Neural crest cell (in vitro differentiated cells): ENCODE measurements at places on chromosomes 4 and X. TPM values are rescaled to one million over a fixed set of nuclear protein-coding genes. Genes with fewer than 3 reads are reported as not detected.

RASL11B gene
- total RNA-seq, result 10.2 and 11.3 TPM in 2 replicates

MAGEA2 gene
- total RNA-seq, result not detected in 2 replicates

GPR82 gene
- total RNA-seq, result not detected in 2 replicates

IL13RA1 gene
- total RNA-seq, result 9.9 and 10.2 TPM in 2 replicates

PCSK1N gene
- total RNA-seq, result 9.3 and 12.7 TPM in 2 replicates

KIAA1210 gene
- not detected in 2 replicates for total RNA-seq

DNA sequence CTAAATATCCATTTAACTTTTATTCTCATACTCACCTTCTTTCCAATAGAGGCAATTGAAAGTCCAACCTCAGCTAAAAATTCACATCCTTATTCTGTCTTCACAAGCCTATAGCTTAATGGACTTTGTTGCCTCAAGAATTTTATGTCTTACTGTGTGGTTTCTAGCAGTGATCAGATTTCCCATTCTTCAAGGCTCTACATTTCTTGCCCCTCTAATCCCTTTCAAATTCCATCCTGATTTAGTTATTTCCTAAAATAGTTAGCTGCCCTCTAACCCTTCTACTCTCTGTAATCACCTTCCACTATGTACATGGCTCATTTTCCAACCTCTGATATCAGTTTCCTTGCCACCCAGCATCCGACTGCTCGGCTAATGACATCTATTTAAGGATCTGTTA lies 204.1 kb upstream of the CENPE start:
- H3K4me1 ChIP-seq, result peaks cover 3% of the 10 kb centered on the region
- no peak overlapping the region for H3K27ac ChIP-seq
- H3K4me3 ChIP-seq, result no peak overlapping the region
- no peak for DNase-seq
- H3K36me3 ChIP-seq, result peaks cover 3% of the 10 kb centered on the region
- H3K27me3 ChIP-seq, result no peaks in the 10 kb centered on the region

DNA sequence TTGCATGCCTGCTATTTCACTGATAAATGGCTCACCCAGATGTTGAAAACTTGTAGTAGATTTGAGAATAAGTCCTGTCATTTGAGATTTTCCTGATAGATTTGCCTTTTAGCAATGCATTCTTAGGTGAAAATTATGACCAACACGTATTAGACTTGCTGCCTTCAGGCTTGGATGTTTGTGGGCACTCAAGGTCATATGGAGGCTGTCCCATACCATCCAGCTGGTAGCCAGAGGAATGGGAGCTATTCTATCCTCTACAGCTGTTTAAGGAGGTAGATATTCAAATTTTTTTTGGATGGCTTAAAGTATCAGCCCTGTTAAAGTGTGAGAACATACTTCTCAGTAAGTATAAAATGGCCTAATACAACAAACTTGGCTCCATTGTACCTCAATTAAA lies 34.7 kb downstream of the RTL3 start:
- no peak overlapping the region for H3K27ac ChIP-seq
- no peak for DNase-seq

GRCh38 chr4:41385481-41385880 lies 128.8 kb downstream of the UCHL1 start:
- H3K4me3 ChIP-seq, result no peak overlapping the region
- no peaks in the 10 kb centered on the region for H3K27me3 ChIP-seq
- H3K36me3 ChIP-seq, result no peaks in the 10 kb centered on the region
- H3K4me1 ChIP-seq, result peaks cover 15% of the 10 kb centered on the region
- H3K27ac ChIP-seq, result no peak overlapping the region

- no peaks in the 10 kb centered on the region for H3K36me3 ChIP-seq
- no peak for DNase-seq
- no peak overlapping the region for H3K4me3 ChIP-seq
- no peak overlapping the region for H3K27ac ChIP-seq
- no peaks in the 10 kb centered on the region for H3K4me1 ChIP-seq
Measured at GRCh38 chr4:100935090-100935489, 412.2 kb downstream of the PPP3CA start.

DNA sequence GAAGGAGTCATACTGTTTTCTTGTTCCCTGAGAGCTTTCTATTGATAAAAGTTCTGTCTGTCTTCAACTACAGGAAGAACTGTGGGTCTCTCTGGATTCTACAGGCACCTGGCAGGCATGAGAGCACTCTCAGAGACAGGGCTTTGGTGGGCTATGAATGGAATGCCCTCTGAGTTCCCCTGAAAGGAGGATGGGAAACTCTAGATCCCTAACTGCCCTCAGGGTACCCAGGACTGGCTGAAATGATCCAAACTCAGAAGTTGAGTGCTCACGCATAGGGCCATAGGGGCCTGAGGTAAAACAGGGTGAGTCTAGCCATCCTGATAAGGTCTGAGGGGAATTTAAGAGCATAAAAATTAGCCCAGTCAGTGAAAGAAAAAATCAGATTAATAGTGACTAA lies 59.0 kb upstream of the SCRG1 start:
- peak overlapping the region; percentile 91 for H3K27ac ChIP-seq
- no peak for DNase-seq
- H3K4me3 ChIP-seq, result no peak overlapping the region
- peaks cover 6% of the 10 kb centered on the region for H3K36me3 ChIP-seq
- no peaks in the 10 kb centered on the region for H3K27me3 ChIP-seq

DNA sequence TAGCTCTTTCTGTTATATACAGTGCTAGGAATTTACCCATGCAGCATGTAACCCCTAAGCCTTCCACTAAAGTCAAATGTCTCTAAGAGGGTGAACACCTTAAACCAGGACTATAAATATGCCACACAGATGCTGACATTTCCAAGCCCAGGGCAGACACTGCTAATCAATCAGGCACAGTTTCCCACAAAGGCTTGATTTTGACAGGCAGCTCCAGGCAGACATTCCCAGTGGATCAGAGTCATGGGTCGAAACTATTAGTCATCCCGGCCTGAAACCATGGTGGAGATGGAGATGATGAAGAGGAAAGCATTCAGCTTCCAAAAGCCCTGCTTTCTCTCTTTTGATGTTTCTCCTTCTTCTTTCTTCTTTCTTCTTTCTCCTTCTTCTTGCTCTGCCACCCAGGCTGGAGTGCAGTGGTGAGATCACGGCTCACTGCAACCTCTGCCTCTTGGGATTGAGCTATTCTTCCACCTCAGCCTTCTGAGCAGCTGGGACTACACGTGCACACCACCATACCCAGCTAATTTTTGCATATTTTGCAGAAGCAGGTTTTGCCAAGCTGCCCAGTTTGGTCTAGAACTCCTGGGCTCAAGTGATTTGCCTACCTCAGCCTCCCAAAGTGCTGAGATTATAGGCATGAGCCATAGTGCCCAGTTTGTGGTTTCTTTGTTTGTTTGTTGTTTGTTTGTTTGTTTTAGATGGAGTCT lies 21.0 kb upstream of the SORCS2 start:
- H3K36me3 ChIP-seq, result no peaks in the 10 kb centered on the region
- peaks cover 9% of the 10 kb centered on the region for H3K4me1 ChIP-seq
- no peak overlapping the region for H3K4me3 ChIP-seq
- no peaks in the 10 kb centered on the region for H3K27me3 ChIP-seq
- no peak overlapping the region for H3K27ac ChIP-seq

- DNase-seq, result no peak
- H3K27me3 ChIP-seq, result no peaks in the 10 kb centered on the region
- no peak overlapping the region for H3K27ac ChIP-seq
- H3K4me1 ChIP-seq, result no peaks in the 10 kb centered on the region
- no peak overlapping the region for H3K4me3 ChIP-seq
Measured at GRCh38 chr4:8557151-8558076, 22.8 kb upstream of the GPR78 start.

- H3K27me3 ChIP-seq, result no peaks in the 10 kb centered on the region
- peaks cover 2% of the 10 kb centered on the region for H3K36me3 ChIP-seq
- no peak overlapping the region for H3K4me3 ChIP-seq
- DNase-seq, result no peak
- no peaks in the 10 kb centered on the region for H3K4me1 ChIP-seq
Measured at GRCh38 chr4:30402276-30402675, 317.9 kb upstream of the PCDH7 start.

GRCh38 chrX:153649178-153649914 lies 2.3 kb downstream of the DUSP9 start:
- H3K27ac ChIP-seq, result no peak overlapping the region
- peaks cover 8% of the 10 kb centered on the region for H3K4me1 ChIP-seq
- no peak for DNase-seq
- peaks cover 33% of the 10 kb centered on the region for H3K27me3 ChIP-seq
- H3K4me3 ChIP-seq, result no peak overlapping the region

- no peaks in the 10 kb centered on the region for H3K36me3 ChIP-seq
- H3K4me3 ChIP-seq, result no peak overlapping the region
- no peaks in the 10 kb centered on the region for H3K27me3 ChIP-seq
- H3K27ac ChIP-seq, result peak overlapping the region; percentile 28
Measured at GRCh38 chr4:5036239-5036638, 15.0 kb upstream of the STK32B start.

DNA sequence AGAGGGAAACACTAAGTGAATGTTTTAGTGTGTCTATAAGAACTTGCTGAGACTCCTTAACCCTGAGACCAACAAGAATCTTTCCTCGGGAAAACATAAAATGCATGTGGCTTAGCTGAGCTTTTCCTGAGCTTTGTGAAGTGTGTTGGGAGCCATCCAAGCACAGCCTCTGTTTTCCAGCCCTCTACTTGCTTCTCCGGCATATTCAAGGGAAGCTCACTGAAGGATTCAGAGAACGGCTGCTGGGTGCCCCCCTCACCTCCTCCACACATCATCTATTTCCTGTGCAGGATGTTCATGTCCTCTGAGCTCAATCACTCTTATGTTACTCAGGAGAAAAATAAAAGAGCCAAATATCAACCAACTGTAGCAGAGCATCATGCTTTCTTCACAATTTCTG lies 492.1 kb downstream of the IL15 start:
- DNase-seq, result no peak
- H3K36me3 ChIP-seq, result no peaks in the 10 kb centered on the region
- H3K4me3 ChIP-seq, result no peak overlapping the region
- no peaks in the 10 kb centered on the region for H3K4me1 ChIP-seq

- H3K27ac ChIP-seq, result no peak overlapping the region
- H3K4me1 ChIP-seq, result no peaks in the 10 kb centered on the region
- no peak for DNase-seq
Measured at GRCh38 chr4:16866974-16867373, 31.5 kb downstream of the LDB2 start.
